Thoracic aorta (tissue), 2 donors: ENCODE measurements at places on chromosomes 11 and 22.

GRCh38 chr22:49620003-49620556 lies 207.6 kb downstream of the BRD1 start:
- DNase-seq, result no peak

GRCh38 chr11:35615921-35616900 lies 2.0 kb upstream of the FJX1 start:
- DNase-seq, result no peak

GRCh38 chr11:107538239-107538638 lies 27.3 kb downstream of the ALKBH8 start:
- no peak for DNase-seq

DNA sequence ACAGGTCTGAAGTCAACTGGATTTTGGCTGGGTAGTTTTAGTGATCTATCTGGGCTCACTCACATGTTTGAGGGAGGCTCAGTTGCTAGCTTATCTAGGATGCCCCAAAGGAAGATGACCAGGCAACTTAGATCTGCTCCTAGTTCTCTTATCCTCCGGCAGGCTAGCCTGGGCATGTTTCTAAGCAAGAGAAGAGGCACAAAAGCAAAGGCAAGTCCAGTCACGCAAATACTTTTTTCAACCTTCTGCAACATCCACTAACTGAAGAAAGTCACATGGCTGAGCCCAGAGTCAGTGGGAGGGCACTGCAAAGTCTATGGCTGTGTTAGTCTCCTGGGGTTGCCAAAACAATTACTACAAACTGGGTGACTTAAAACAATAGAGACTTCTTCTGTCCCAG lies 32.9 kb upstream of the FSHB start:
- DNase-seq, result no peak

DNA sequence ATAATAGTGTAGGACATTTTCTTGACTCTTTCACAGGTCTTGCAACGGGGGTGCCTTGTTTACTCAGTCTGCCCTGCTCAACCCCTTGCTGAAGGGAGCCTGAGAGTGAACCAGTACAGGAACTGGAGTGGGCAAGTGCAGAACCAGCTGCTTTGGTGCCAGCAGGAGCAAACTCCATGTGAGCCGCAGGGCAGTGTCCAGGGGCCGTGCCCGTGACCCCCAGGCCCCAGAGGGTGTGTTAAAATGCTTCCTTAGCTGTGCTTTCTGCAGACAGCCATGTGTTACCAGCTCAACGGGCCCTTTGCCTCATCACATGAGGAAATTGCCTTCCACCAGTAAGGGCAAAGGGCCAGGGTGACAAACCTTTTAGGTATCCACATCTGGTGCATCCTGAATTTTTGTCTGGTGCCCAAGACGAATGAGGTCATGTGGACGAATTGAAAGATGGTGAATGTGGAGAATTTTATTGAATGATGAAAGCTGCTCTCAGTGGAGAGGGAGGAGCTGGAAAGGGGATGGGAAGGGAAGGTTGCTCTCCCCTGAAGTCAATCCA lies 53.6 kb upstream of the OR5D13 start:
- DNase-seq, result no peak

- no peak for DNase-seq
These were observed 21.6 kb downstream of the IMMP1L start for GRCh38 chr11:31487848-31488247.

GRCh38 chr11:6962141-6962540 lies 35.9 kb downstream of the ZNF215 start:
- DNase-seq, result no peak

DNA sequence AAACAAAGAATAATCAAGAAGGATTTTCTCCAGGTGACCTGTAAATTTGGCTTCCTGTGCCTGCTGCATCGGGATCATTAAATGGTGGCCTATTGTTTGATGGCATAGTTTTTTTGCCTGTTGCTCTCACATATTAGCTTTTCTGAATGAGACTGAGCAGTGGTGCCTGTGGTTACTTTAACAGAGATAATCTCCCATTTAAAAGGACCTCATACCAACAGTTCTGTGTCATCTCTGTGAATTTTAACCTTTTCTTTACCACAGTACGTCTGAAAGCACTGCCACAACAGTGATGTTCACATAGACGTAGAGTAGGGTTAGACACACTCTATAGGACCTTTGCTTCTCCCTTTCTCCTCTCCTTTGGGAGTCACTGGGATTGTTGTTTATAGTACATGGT lies 22.9 kb upstream of the RCE1 start:
- DNase-seq, result no peak

DNA sequence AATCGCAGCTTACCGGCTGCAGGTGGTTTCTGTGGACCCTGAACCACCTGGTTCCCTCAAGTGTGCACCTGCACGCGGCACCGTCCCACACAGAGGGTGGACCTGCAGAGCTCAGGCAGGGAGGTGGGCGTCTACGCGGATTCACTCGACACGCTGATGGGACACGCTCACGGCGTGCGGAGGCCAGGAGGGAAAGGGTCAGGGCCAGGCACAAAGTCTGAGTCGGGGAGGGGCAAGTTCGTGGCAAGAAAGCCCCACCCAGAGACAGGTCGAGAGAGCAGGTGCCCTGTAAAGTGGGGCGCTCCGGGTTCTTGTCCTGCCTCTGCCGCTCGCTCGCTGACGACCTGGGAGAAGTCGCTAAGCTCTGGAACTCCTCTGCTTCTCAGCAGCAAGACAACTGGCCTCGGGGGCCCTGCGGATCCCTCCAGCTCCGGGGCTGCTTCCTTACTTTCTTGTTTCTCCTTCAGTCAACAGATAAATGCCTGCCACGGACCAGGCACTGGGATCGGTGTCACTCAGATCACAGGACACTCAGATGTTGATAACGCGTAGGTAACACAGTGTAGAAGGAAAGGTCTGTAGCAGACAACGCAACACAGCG lies 72.4 kb upstream of the NUP50 start:
- DNase-seq, result no peak

- DNase-seq, result no peak
These were observed 23.7 kb downstream of the RSPH14 start for GRCh38 chr22:23117891-23118646.

DNA sequence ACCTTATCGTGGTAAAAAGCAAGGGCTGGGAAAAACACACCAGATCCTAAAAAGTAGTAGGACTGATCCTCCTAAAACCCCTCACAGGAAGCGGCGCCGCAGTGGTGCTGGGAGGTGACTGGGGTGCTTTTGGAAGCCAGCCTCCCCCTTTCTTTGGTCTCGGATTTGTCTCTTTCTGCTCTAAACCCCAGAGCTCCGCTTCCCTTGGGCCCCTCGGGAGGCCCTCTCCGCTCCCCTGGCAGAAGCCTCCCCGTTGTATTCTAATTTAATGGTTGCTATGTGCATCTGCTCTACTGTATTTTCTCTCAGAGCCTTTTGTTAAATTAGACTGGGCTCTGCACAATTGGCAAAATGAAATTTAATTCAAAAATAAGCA lies 587.7 kb downstream of the OPCML start:
- no peak for DNase-seq

GRCh38 chr11:56637500-56637899 lies 4.7 kb downstream of the OR5AP2 start:
- no peak for DNase-seq

- DNase-seq, result no peak
These were observed 1.9 kb upstream of the ARHGEF12 start for GRCh38 chr11:120334332-120334731.

DNA sequence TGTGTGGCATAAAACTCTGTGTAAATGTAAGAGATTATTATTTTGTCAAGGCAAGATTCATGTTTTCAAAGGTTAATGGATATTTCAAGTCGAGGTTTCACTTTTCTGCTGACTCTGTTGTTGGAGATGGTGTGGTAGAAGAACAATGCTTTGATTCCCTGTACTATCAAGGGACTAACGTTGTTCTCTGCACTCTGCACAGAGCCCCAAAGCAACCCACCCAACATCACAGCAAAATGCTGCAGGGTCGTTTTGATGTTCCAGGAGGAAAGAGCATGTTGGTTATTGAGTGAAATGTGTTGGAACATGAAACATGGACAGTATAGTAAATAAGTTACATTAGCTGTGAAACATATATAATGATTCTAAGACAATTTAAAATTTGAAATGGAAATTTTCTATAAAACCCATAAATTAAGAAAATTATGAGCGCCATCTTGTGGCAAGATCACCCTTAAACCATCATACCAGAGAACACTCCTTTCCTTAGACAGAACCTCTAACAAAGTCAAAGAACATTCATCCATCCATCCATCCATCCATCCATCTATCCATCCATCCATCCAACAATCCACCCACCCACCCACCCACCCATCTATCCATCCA lies 164.4 kb upstream of the ZBED5 start:
- no peak for DNase-seq

- no peak for DNase-seq
These were observed 43.9 kb upstream of the ANGPTL5 start for GRCh38 chr11:101960231-101960630.

GRCh38 chr11:125903711-125904659 lies at the start of gene DDX25:
DDX25 (plus strand) TSS chr11:125904508; CDS start chr11:125904518, 10 bp downstream.
- DNase-seq, result no peak

DNA sequence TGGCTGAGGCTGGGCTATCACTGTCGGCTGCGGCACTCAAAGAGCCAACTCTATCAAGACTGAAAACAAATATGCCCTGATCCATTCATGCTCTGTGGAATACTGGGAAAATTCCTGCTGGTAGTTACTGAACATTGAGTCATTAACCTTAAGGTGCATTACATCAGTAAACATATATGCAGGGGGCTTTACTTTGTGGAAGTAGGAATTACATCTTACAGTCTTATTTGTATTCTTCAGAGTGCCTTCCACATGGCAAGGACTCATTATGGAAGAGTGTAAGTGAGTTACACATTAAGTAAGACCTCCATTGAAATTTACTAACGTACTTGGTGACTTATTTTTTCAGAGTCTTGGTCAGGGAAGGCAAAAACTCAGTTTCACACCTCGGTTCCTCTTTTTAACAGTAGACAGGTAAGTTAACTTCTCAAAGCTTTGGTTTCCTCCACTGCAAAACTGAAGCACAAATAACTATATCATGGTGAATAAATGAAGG lies 4.5 kb downstream of the OR5B21 start:
- DNase-seq, result no peak

- DNase-seq, result no peak
These were observed 23.4 kb downstream of the MRPL16 start for GRCh38 chr11:59787255-59787588.

- no peak for DNase-seq
These were observed 77.7 kb downstream of the USP35 start for GRCh38 chr11:78266451-78266850.

DNA sequence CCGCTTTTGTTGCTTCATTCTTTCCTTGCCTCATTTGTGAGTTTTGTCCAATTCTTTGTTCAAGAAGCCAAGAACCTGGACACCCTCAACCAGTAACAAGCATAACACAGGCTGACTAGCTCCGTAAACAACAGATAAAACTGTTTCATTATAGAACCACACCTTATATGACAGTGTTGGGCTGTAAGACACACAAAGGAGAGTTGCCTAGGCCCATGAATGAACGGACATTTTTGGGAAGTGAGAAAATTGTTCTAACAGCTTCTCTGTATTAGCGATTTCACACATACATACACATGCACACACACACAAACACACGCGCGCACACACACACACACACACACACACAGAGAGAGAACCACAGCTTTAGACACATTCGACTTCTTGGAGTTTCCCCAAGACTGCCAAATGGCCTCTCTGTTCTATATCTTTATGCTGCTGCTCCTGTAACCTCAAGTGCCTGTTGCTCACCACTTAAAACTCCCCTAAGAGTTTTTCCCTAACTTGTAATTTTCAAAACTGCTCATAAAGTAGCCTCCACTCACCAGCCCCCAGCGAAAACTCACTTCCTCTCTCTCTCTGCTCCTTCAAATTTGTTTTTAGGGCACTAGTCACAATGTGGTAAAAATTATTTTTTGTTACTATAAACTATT lies 35.9 kb downstream of the CTSC start:
- no peak for DNase-seq

GRCh38 chr11:62144641-62145255 lies 20.9 kb downstream of the INCENP start:
- DNase-seq, result no peak

DNA sequence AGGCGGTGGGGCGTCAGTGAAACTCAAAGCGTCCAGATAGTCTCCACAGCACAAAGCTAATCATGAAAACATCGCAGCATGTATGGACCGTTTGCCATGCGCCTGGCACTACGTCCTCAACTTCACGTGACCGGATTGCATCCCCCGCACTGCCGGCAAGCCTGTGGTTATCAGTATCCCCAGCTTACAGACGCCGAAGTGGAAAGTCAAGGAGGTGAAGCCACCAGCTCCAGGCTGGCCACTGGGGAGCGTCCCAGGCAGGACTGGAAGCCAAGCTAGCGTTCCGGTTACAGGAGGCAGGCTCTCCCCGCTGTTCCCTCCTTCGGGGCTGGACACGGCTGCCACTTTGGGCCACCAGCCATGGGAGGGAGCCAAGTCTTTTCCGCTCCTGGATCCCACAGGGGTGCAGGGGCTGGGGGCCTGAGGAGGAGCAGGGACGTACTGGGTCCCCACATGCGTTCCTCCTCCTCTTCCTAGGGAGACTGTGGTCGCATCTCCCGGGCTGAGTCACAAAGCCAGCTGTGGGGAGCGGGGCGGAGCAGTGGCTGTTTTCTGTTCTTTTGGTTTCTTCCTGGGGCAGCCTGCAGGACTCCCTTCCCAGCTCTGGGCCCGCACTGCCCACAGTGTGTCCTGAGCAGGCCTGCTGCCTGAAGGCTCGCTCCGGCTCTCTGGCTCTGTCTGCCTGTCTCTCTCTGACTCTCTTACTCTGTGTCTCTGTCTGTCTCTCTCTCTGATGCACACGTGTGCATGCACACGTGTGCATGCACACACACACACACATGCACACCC lies 4.3 kb upstream of the OSBPL5 start:
- DNase-seq, result no peak

DNA sequence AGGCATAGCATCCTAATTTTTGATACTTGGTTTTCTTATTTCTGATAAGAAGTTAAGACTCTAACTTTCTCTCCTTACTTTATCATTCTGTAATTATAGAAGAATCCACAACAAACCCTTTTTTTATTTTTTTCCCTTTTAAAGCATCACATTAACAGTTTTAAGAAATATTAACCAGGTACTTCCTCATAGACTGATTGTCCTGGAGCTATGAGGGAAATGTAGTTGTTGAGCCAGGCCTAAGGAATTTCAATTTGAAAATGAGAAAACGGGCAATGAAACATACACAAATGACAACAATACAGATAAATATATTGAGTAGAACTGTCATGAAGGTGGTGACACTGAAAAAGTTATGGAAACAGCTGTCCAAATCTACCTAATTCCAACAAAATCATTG lies 569.0 kb downstream of the KCNA4 start:
- no peak for DNase-seq

DNA sequence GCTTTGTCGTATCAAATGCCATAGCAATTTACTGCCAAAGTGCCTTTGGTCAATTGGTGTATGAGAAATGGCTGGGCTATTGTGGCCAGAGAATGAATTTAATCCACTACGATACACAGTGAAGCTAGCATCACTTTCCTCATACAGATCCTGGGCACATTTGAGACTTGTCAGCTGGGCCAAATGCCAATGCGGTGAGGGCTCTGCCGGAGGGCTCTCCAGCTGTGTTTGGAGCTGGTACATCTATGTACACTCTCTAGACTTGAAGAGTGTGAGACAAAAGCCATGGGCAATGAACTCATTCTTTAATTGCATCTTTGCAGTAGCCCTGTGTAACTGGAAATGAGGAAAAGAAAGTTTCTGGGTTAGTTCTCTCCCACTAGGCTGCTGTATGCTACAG lies 1052.9 kb downstream of the NTM start:
- DNase-seq, result no peak

GRCh38 chr22:41532908-41533825 lies 11.1 kb downstream of the POLR3H start:
- DNase-seq, result no peak

GRCh38 chr22:49009359-49010063 lies 818.2 kb downstream of the BRD1 start:
- DNase-seq, result no peak
